Substantia nigra (tissue), 51 donors: ENCODE measurements at places on chromosomes 11 and 22.
A peak's percentile ranks its signal among the peaks of the same experiment; 100 is the strongest.

DNA sequence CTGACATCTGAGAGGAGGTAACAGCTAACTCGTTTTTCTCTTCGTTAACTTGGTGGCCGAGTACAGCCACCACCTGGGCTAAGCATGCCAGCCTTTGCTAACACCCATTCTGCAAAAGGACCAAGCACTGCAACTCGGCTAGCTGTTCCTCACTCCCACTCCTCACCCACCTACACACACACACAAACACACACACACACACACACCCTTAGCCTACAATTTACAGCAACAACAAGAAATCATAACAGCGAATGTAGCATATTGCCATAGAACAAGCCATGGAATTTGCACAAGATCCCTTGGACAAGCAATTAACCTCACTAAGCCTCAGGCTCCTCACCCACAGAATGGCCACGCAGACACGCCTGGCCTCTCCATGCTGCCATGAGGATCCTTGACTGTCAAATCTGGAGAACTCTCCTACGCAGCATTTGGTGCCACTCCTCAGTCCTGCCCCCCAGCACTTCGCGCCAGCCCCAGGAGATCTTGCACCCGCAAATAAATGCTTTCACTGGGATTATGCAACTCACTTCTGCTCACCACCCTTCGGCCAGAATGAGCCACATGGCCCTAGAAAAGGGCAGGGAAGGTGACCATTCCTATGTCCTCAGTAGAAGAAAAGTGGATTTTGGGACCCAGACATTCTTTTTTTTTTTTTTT lies 58.9 kb downstream of the LARGE1 start:
- DNase-seq: no peak

GRCh38 chr11:117781627-117782026 lies 15.4 kb downstream of the DSCAML1 start:
- DNase-seq: no peak

- no peak for DNase-seq
Measured at GRCh38 chr11:66745356-66746235, 16.6 kb upstream of the SPTBN2 start.

DNA sequence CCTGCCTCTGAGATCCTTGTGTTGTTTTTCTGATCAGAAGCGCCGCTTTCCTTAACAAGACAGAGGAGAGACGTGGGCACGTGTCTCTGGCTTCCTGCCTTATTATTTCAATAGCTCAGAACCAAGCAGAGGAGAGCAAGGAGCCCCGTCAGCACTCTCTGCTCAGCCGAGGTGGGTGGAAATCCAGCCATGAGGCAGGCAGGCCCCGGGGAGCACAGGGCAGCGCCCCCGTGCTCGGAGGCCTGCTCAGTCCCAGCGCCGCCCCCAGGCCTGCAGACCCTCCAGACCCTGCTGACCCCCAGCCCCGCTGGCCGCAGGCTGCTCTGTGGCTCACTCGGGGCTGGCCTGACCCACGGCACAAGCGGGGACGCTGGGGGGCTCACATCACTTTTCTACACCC lies 162.8 kb downstream of the BRD1 start:
- DNase-seq: no peak

GRCh38 chr11:121452609-121453150 lies at the start of gene SORL1-AS1:
Gene SORL1-AS1 (minus strand): TSS chr11:121452967.
- no peak for DNase-seq

DNA sequence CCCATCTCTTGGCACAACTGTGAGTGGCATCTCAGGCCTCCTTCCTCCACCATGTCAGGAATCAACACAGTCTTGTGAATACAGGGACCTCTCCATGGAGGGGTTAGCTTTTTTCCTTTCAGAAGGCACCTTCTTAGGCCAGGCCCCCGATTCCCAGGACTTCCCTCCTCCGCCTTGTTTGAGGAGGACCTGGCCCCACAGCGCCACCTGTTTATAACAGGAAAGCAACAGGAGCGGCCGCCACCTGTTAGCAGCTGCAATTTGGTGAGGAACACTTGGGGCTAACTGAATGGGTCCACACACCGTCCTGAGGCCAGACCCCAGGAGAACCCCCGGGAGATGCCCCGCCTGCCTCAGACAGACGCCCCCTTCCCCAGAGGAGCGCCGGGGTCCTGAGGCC lies 3.8 kb upstream of the PKP3 start:
- no peak for DNase-seq

DNA sequence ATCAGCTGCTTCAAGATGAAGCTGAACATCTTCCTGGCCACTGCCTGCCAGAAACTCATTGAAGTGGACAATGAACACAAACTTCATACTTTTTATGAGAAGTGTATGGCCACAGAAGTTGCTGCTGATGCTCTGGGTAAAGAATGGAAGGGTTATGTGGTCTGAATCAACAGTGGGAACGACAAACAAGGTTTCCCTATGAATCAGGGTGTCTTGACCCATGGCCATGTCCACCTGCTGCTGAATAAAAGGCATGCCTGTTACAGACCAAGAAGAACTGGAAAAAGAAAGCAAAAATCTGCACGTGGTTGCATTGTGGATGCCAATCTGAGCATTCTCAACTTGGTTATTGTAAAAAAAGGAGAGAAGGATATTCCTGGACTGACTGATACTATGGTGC lies 22.2 kb upstream of the BIRC3 start:
- no peak for DNase-seq

- no peak for DNase-seq
Measured at GRCh38 chr11:58674609-58675008, 52.1 kb downstream of the CNTF start.

GRCh38 chr11:132960273-132961078 lies 571.8 kb downstream of the OPCML start:
- no peak for DNase-seq

DNA sequence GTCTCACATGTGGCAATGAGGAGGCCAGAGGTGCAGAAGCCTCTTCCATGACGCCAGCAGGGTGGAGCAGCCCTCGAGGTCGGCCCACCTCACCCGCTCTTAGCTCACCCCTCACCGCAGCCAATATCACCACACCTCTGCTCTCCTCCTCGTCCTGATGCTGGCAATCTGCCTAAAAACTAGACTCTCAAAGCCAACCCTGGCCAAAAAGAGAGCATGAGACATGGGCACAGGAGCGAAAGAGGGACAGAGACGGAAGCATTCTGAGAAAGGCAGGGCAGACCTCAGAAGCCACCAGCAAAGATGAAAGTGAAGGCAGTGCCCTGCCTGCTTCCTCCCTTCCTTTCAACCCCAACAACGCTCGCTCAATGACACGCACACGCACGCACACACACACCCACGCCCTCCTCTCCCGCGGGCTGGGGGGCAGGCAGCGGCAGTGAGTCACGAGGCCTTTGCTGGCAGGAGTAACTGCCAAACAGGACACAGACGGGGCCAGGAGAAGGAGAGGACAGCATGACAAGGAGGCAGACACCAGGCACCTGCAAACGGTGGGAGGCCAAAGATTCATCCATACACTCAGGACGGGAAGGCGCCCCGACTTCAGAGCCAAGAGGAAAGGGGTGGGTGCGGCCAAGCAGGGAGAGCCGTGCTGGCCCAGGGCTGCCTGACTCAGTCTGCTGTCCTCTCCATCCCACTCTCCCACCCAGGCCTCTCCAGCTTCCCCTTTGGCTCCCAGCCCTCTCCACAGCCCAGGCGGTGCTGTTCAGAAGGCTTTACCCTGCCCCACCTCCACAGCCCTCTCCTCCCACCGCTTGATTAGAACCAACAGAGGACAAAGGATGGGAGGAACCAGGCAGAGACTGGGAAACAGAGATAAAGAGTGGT lies 11.4 kb downstream of the IGSF9B start:
- DNase-seq: no peak

DNA sequence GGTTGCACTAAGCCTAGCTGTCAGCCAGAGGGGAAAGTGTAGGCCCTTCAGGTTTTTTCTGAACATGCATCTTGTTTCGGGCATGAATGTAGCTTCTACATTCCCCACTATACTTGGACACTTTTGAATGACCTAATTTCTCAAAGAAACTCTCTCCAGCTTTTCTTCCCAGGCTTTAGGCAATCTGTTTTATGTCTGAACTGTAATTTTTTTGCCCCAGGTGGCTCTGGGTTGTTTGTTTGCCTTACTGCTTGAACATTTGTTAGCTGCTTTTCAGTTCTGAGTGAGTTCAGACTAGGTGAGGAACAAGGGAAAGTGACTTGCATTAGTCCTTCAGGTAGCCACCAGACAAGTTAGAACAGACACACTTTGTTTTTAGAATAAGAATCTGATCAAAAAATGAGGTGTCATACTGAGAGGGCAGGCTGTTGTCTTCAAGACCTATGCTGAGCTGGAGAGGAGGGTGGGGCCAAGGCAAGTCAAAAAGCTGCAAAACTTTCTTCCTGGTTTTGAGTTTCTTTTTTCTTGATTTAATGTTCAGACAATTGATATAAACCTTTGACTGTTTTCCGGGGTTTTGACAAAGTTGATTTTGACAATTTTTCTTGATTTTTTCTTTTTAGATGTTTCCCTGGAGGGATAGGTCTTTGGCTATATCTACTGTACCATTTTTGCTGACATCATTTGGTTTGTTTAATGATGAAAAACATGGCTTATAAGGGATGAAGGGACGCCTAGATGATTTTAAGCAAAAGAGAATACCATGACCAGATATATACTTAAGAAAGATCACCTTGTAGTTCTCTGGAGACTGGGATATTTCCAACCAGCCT lies 182.8 kb downstream of the WNT11 start:
- DNase-seq: no peak

- no peak for DNase-seq
Measured at GRCh38 chr11:117002639-117003299, 95.5 kb downstream of the SIK3 start.

DNA sequence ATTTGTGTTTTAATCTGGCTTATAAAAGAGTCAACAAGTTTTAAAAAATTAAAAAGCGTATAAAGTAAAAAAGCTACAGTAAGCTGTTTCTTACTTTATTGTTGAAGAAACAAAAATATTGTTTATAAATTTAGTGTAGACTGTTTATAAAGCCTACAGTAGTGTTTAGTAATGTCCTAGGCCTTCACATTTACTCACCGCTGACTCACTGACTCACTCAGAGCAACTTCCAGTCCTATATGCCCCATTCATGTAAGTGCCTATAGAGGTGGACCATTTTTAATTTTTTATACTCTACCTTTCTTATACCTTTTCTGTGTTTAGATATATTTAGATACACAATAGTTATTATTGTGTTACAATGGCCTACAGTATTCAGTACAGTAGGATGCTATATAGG lies 12.2 kb downstream of the MPPED2 start:
- no peak for DNase-seq

DNA sequence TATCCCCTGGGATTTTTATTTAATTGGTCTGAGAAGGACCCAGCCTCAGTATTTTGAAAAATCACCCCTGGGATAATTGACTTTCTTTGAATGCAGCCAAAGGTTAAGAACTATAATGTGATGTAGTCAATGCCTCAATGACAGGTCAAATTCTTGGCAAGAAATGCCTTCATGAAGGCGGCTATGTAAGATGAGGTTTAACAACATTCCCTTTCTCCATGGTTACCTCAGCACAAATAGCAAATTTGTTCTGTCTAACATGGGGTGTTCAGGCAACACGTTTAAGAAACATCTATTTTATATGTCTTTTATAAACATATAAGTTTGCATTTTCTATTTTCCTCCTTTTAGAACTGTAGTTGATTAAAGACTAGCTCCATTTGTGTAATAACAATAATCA lies 5.3 kb downstream of the SLN start:
- DNase-seq: no peak

GRCh38 chr11:18014876-18015275 lies 2.0 kb upstream of the SERGEF start:
- DNase-seq: no peak

DNA sequence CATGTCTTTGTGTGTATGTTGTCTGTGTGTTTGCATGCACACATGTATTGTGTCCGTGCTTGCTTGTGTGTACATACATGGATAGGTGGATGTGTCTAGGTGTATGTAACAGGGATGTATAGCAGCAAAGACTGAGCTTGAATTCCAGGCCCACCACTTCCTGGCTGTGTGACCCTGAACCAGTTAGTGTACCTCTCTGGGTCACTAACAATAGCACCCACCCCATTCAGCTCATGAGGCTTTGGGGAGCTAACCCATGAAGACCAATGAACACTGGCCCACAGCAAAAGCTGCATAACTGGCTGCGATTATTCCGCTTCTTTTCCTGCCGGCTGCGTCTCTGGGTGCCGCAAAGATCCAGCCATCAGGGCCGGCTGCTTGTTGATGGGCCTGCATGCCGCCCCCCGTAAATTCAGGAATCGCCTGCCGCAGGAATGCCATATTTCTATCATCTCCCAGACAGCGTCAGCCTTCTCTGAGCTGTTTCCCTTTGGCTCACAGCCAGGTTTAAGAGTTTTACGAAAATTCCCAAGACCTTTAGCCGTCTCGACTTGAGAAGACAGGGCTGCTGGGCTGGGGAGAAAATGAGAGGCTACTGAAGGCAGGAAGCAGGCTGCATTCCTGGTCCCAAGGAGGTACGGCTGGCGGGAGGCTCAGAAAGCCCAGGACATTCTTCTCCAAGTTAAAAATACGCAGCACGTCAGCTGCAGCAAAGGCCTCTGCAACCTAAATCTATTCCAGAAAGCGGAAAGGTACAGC lies 224.6 kb downstream of the MN1 start:
- no peak for DNase-seq

DNA sequence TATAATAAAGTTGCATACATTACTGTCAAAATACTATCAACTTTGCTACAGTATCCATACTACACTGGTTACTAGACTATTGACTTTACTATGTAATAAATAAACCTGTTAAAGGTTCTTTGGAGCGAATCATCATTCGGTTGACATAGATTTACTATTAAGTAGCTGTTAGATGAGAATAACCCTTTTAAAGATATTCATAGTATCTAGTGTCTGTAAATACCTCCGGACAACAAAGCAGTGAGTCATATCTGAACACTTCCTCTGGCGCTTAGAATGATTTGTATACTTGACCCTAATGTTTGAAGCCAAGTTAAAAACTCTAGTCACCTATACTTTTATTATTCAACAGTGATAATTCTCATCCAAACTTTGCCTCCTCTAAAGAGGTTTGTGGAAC lies 84.7 kb downstream of the MSANTD4 start:
- DNase-seq: no peak

GRCh38 chr11:17923217-17923616 lies 89.6 kb downstream of the SERGEF start:
- no peak for DNase-seq

DNA sequence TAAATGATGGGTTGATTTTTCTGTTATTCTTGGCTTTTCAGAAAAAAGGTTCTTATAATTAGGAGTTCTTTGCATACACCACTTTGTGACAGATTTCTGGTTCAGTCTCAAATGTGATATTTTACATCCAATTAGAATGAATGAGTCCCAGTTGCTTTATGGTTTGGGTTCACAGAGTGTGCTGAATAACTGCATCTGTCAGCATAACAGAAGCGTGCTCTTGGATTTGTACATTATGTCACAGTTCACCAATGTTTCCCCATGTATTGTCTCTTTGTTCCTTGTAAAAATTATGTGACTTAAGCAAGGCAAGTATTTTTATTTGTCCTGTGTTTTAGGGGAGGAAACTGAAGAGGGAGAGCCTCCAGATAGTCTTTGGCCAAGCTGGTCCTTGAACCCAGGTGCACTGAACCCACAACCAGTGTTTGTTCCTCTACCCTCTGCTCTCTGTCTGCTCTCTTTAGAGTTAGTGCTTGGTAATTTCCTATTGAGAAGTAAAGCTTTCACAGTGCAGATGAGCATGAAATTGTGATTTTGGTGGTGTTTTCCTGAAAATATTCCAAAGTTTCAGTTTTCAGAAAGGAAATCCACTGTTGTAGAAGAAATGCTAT lies 107.5 kb downstream of the TBC1D22A start:
- DNase-seq: no peak

- peak; percentile 51 for DNase-seq
Measured at GRCh38 chr11:111602865-111603610, 789 bp downstream of the SIK2 start.

GRCh38 chr11:18696638-18697225 lies 1.8 kb upstream of the TMEM86A start:
- no peak for DNase-seq
